ENCODE measurements at places on chromosomes 3 and 15.

- no peak for ATAC-seq
Measured at GRCh38 chr3:180142041-180142440, 105.3 kb upstream of the PEX5L start.

GRCh38 chr3:102125197-102125993 lies 276.1 kb downstream of the NFKBIZ start:
- ATAC-seq = no peak

DNA sequence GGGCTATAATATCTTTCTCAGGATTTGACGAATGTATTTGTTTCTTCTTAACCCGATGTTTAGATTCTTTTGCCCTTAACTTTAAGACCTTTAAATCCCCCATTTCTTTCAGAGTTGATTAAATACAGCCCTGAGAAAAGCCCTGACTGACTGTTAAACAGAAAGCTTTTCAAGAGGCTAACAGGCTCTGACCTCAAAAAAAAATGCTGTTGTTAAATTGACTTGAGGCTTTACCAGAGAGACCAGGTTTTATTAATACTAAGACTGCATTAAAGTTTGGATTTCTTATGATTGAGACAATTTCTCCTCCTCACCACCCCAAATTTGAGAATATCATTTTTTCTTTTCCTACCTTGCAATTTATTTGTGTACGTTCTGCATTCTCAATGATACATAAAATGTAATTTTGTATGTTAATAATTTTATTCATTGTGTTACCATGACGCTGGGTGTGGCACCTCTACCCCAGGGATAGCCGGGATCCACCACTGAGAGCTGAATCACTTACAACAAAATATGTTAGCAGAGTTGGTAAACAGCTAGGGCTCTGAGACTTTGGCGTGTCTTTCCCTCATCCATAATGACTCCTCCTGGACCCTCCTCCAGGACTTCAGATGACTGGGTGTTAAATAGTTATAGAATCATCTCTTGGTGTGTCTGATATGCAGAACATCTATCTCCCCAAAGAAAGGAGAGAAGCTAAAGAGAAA lies 753.5 kb downstream of the NAALADL2 start:
- no peak for ATAC-seq

- no peak for ATAC-seq
Measured at GRCh38 chr3:60001369-60001768, 951.5 kb upstream of the CFAP20DC start.

- no peak for ATAC-seq
Measured at GRCh38 chr15:36358523-36358922, 220.9 kb upstream of the CDIN1 start.

- ATAC-seq = no peak
Measured at GRCh38 chr3:169363318-169364265, 299.9 kb downstream of the MECOM start.

DNA sequence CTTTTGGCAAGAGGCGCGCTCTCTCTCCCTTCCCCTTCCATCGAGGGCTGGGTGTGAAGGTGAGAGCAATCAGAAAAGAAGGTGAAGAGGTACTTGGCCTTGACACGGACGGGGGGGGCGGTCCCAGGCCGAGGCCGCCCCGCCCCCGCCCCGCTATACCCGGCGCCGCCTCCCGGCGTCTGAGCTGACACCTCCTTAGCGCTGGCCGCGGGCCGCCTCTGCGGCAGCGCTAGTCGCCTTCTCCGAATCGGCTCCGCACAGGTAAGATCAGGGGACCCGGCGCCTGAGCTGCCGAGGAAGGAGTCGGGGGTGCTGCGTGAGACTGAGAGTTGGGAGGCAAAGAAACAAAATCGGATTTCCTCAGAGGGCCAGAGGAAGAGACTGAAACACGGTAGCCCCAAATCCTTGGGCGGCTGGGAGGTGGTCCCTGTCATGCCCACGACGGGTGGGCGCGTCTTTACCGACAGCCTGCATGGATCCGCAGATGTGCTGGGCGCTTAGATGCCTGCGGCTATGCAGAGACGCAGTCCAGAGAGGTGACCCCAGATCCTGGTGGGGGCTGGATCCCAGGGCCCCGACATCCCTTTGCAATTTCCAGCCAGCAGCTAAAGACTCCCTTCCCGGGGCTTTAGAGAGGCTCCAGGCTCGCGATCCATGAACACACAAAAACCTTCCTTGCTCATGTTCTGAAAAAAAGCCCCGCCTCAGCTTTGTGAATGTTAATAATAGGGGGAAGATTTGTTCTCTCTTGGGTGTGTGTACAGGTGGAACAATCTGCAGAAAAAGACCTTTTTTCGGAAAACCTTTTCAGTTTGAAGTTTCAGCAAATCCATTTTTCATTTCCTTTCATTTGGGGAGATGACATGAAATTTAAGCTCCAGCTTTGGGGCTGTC lies at the start of gene ENTPD3:
Gene ENTPD3 (plus strand): TSS at position 184 of the 894 bp plus-strand sequence. CDS start 874 bp downstream, outside the sequence.
- ATAC-seq = peak; percentile 85

GRCh38 chr15:51377038-51377786 lies 35.8 kb downstream of the GLDN start:
- no peak for ATAC-seq

DNA sequence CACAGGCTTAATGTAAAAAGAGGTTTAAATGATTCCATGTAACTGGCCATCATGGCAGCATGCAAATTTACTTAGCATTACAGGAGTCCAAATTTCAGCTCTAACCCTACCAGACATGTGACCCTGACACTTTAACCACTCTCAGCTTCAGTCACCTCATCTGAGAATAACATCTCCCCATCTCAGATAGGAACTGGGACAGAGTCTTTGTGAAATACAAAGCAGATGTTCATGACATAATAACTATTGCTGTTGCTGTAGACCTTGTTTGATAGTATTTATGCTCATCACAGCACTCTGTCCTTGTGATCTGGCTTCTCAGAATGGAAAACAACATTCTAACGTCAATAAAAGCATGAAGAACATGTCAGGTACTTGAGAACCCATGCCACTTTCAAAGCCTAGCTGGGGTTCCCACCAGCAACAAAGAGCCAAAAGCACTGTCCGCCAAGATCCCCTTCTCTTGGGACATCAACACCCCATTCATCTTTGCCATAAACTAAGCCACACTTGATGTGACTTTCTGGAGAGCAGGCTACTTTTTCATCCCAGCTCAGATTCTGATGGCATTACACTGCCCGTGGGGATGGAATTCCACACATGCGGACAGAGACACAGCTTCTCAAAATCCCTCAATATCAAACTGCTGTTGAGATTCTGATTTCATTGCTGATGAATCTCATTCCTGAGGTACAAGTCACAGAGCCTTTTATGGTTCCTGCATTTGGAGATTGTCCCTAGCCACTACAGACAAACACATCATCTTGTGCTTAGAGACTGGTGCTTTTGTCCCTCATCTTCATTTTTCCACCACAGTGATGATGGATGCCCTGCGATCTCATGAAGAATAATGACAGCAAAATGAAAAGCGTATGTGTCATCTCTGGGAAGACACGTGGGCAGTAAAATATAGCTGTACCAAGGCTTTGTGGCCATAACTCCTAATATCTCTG lies 202.7 kb downstream of the TNIK start:
- peak; percentile 46 for ATAC-seq

DNA sequence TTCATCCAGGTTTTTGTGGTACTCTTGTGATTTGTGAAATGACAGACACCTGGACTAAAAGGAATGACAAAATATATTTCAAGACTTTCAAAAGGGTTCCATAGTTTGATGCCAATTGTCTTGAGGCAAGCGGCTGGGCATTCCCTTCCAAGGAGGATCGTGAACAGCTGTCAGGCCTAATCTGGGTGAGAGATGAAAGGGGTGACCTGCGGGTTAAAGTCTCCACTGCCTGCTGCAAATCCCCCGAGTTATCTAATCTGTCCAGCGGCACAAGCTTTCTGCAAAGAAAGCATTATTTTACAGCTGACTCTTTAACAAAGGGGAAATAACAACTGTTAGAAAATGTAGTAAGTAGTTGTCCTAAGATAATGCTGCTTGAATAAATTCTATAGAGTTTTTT lies 128.7 kb upstream of the MB21D2 start:
- no peak for ATAC-seq

DNA sequence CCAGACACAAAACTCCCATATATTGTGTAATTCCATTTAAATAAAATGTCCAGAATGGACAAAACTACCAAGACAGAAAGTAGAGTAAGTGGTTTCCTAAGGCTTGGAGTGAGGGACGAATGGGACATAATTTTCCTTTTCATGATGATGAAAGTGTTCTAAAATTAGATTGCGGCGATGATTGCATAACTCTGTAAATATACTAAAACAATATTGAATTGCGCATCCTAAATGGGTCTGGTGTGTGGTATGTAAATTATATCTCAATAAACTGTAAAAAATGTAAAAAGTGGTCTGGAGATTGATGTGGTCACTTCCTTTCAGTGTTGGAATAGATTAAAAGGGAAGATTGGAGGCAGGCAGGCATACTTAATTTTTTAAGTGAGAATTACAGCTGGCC lies 105.9 kb upstream of the KCNAB1 start:
- ATAC-seq = no peak

- ATAC-seq = peak; percentile 46
Measured at GRCh38 chr3:188826574-188826973, 345.2 kb upstream of the TPRG1 start.

GRCh38 chr3:180390313-180390712 lies 211.7 kb upstream of the TTC14 start:
- ATAC-seq = no peak

DNA sequence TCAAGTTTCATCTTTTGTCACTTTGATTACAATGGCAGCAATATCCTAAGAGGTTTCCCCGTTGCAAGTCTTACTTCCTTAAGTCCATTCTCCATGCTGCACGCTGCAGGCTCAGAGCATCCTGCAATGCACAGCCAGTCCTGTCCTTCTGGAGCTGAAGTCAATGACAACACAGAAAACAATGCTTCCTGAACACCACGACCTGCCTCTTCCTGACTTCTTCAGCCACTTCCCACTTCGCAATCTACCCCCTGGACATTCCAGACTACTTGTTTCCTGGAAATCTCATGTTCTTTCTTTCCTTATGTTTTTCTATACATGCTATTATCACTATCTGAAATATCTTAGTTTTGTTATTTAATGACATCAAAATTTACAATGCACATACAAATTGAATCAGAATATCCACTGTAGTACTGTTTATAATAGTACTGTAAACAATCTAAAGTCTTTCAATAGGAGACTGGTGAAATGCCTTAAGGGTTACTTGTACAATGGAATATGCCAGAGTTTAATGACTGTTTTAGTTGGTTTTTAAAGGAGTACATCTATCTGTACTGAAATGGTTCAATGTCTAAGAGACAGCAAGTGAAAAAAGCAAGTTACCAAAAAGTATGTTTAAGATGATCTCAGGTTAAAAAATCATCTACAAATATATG lies 113.7 kb upstream of the PRTG start:
- ATAC-seq = no peak

DNA sequence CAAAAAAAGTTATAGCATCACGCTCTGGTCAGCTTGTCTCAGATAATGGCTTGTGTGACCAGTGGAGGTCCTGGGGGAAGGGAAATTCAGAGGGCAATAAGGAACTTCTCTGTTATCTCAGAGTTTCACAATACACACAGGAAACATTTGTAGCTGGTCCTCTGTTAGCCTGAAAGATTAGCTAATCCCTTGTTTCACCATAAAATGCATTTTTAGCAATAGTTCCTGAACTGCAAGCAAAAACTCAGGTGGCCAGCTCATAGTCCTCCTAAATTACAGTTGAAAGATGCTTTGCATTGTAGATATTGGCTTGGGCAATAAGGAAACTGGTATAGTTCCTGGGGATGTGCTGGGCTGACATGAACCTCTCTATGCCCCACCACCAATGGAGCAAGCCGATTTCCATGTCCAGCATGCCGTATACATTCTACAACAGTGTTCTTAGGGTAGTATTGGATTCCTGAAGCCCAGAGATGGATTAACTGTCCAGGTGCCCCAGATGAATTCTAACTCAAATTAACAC lies 141.5 kb upstream of the TBL1XR1 start:
- no peak for ATAC-seq

DNA sequence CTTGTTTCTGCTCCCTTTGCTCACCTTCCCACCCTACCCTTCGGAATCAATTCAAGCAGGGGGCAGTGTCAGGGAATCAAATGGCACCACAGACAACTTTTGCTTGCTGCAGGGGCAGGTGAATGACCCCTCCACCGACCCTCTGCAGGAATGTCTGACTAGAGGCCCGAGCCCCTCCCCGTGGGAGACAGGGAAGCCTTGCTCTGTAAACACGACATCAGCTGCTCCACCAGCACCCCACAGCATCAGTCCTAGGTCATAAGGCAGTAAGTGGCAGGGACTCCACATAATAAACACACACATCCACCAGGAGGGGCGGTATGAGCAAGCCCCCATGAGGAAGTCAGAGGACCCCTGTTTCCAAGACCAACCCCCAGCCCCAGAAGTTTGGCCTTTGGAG lies 2.0 kb upstream of the SLC26A6 start:
- no peak for ATAC-seq

GRCh38 chr3:126476166-126477060 lies 722 bp upstream of the ZXDC start:
- peak; percentile 57 for ATAC-seq

- ATAC-seq = no peak
Measured at GRCh38 chr15:26967719-26968269, 3.2 kb upstream of the GABRG3 start.

DNA sequence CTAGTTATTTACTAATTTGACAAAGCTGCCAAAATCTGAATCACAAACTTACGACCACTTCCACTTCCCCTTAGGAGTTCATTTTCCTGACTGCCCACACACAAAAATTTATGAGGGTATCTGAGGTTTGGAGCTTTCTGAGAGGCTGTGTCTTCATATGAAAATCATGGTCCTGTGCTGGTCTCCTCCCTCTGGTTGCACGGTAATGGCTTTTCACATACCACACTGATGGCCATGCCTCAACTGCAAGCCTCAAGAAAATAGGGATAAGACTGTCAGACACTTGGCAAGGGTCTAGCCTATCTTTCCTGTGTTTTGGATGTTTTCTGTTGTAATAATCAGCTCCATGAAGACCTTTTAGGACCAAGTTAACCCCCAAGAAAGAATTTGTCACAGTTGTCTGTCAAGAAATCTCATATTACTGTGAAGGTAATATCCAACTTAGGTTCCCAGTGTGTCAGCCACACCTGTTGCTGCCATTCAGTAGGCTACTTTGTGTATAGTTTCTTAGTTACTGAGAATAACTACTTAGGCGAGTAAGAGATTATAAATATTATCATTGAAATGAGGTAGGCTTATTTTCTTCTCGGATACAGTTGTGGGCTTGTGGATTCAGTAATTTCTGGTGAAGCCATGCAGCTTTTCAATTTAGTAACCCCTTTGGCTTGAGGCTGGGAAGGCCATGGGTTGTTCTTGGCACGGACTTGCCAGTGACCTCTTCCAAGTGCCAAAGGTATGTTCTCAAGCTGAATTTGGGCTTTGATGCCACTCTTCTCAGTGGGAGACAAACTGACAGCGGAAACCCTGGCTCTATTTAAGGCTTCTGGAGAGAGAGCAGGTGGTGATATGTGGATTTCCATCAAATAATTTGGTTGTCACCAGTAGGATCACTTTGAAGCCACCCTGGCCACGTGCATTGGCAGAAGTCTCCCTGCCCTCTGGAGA lies 101.1 kb downstream of the RYR3 start:
- ATAC-seq = no peak

Data from activated T-helper 17 cell treated with anti-CD3 and anti-CD28 coated beads, Interleukin-2, amount 50 U/mL, for 72 hours (primary cell).